ENCODE measurements at places on chromosomes 2 and 18. TPM values are rescaled to one million over a fixed set of nuclear protein-coding genes. Genes with fewer than 3 reads are reported as not detected.
A peak's percentile ranks its signal among the peaks of the same experiment; 100 is the strongest.

DNA sequence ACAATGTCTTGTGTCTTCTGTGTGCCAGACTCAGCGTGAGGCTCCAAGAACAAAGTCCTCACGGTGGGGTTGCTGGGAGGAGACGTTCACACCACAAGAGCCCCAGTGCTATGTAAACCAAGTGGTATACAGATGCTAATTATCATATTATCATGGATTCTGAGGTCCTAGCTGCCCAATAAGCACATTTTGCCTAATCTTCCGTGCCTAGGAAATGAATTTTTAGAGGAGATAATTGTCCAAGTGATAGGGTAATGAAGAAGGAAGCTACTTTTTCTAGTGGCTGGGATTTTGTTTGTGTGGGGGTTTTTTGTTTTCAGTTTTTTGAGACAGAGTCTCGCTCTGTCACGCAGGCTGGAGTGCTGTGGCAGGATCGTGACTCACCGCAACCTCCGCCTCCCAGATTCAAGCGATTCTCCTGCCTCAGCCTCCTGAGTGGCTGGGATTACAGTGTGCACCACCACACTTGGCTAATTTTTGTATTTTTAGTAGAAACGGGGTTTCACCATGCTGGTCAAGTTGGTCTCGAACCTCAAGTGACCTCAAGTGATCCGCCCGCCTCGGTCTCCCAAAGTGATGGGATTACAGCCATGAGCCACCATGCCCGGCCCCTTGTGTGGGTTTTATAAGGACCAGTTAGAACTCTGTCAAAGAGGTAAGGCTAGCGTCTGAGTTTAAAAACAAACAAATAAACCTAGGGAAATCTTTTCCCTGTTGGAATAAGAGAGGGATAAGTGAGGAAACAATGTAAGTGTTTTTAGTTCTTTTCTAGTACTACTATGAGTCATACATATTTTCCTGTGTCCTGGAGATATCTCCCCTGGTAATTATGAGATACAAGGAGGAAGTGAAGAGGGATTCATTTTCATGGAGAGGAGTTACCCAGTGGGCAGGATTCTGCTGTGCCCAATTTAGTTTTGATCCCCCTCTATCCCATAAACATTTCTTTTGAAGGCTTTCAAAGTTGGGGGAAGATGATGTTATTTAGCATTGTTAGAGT lies 9.5 kb upstream of the SMAD7 start:
- peak; percentile 61 for DNase-seq
- H3K4me1 ChIP-seq: peaks cover 35% of the 10 kb centered on the region
- no peaks in the 10 kb centered on the region for H3K36me3 ChIP-seq
- peak overlapping the region; percentile 69 for H3K27ac ChIP-seq
- no peak overlapping the region for H3K4me3 ChIP-seq

Gene SGPP2
- total RNA-seq: not detected

DNA sequence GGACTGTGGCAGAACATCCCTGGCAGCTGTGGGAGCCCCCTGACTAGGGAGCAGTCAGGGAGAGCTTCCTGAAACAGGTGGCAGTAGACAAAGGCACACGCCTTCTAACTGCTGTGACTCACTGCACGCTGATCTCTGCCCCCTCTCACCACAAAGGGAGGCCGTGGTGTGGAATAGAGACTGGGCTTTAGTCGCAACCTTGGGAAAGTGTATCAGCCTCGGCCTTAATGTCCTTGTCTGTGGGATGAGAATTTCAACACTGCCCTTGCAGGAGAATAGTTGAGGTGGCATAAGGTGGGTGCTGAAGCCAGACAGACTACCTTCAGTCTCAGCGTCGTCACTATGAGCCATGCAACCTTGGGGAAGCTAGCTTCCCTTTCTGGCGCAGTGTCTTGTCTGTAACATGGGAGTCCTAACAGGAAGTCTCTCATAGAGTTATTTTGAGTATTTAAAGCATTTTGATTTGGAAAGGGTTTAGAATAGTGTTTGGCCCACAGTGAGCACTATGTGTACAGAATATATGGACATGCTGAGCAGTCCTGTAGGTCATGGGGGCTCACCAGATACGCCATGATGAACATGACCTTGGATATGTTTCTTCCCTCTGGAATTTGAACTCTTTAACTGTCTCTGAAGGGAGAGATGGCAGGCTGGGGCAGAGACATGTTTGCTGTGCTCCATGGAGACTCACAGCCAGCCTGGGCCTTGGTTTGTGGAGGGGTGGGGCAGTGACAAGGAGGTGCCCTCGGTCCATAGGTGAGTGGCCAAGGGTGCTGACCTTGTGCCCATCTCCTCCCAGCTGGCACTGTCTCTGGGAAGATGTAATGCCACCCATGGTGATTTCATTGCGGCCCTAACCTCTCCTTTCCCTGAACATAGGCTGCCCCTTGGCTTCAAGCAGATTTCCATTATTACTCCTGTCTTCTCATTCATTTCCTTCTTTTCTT lies 29.5 kb upstream of the SMAD7 start:
- H3K4me3 ChIP-seq: no peak overlapping the region
- peak; percentile 65 for DNase-seq
- no peaks in the 10 kb centered on the region for H3K27me3 ChIP-seq
- no peaks in the 10 kb centered on the region for H3K36me3 ChIP-seq
- peaks cover 11% of the 10 kb centered on the region for H3K4me1 ChIP-seq
- no peak overlapping the region for H3K27ac ChIP-seq

DNA sequence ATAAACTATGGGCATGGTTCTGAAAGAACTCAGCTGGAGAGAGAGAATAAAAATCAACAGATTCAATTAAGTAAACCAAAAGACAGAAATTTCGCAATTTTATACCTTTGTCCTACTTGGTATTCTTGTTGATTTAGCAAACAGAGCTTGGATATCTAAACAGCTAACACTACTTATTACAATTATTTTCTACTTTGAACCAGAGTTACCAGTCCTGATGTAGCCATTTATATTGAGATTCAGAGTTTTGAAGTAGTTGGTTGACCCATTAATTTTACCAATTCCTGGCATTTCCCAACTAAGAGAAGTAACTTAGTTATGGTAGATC lies 48.9 kb downstream of the ASXL2 start:
- no peak overlapping the region for H3K27ac ChIP-seq
- no peak overlapping the region for H3K4me3 ChIP-seq
- H3K27me3 ChIP-seq: no peaks in the 10 kb centered on the region
- DNase-seq: peak; percentile 25
- peaks cover 5% of the 10 kb centered on the region for H3K4me1 ChIP-seq

Gene ATP6V1C2
- not detected for total RNA-seq

GRCh38 chr18:67266246-67267237 lies 250.0 kb downstream of the DSEL start:
- H3K27me3 ChIP-seq: no peaks in the 10 kb centered on the region
- peak; percentile 59 for DNase-seq
- no peak overlapping the region for H3K4me3 ChIP-seq
- peaks cover 15% of the 10 kb centered on the region for H3K4me1 ChIP-seq

Gene HRH4
- not detected for total RNA-seq

GRCh38 chr2:218329027-218329825 lies 27.4 kb upstream of the CATIP start:
- no peak for DNase-seq
- no peaks in the 10 kb centered on the region for H3K27me3 ChIP-seq
- no peak overlapping the region for H3K27ac ChIP-seq
- H3K4me1 ChIP-seq: peaks cover 9% of the 10 kb centered on the region
- H3K4me3 ChIP-seq: no peak overlapping the region

- no peak overlapping the region for H3K4me3 ChIP-seq
- peaks cover 8% of the 10 kb centered on the region for H3K4me1 ChIP-seq
- H3K27ac ChIP-seq: peak overlapping the region; percentile 50
- no peaks in the 10 kb centered on the region for H3K27me3 ChIP-seq
- H3K36me3 ChIP-seq: no peaks in the 10 kb centered on the region
- peak; percentile 99 for DNase-seq
Measured at GRCh38 chr2:226115102-226115831, 684.4 kb downstream of the IRS1 start.

DNA sequence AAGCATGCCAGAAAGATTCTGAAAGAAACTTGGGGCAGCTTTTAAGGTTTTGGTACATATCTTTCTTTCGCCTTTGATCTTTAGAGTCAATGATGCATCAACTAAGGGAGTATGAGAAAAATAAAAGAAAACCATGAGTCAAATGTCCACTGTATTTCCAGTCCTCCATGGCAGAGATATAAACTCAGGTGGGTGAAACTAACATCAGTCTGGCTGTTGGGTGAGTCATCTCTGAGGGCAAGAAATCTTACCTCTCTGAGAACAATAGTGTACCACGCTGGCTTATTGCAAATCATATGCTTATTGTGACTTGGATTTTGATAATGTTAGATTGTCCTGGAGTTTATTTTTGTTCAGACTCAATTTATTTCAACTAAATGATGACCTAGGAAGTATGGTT lies 521.0 kb downstream of the PLCL1 start:
- H3K27ac ChIP-seq: no peak overlapping the region
- DNase-seq: no peak
- H3K27me3 ChIP-seq: no peaks in the 10 kb centered on the region

Gene LYPD1
- 79.7 TPM for total RNA-seq

Gene HOXD8
- total RNA-seq: not detected

DNA sequence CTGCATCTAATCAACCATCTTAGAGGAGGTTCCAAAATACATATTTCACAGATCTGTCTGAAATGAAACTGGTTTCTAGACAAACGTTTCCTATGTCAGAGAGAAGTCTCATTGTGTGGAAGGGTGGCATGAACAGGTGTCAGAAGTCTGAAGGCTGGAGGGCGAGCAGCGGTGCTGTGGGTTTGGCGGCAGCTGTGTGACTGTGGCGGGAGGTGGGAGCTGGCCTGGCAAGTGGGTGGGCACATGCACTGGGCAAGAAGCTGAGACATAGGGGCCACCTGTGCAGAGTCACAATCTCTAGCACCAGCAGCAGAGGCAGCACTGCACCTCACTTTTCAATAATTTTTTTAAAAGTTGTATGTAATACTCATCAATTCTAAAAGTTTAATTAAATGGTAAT lies 346.3 kb downstream of the DSC3 start:
- DNase-seq: no peak
- H3K27ac ChIP-seq: no peak overlapping the region
- no peaks in the 10 kb centered on the region for H3K27me3 ChIP-seq
- H3K4me3 ChIP-seq: no peak overlapping the region
- H3K4me1 ChIP-seq: no peaks in the 10 kb centered on the region
- H3K36me3 ChIP-seq: no peaks in the 10 kb centered on the region

GRCh38 chr2:229434187-229434586 lies 163.1 kb upstream of the PID1 start:
- H3K4me1 ChIP-seq: no peaks in the 10 kb centered on the region
- H3K4me3 ChIP-seq: no peak overlapping the region
- H3K27me3 ChIP-seq: no peaks in the 10 kb centered on the region
- no peak for DNase-seq

Gene MAP3K19
- total RNA-seq: not detected
